NCI-H2081 treated with DMSO at 0.1 percent for 48 hours (cell line): ENCODE measurements at places on chromosomes 2 and 18.

DNA sequence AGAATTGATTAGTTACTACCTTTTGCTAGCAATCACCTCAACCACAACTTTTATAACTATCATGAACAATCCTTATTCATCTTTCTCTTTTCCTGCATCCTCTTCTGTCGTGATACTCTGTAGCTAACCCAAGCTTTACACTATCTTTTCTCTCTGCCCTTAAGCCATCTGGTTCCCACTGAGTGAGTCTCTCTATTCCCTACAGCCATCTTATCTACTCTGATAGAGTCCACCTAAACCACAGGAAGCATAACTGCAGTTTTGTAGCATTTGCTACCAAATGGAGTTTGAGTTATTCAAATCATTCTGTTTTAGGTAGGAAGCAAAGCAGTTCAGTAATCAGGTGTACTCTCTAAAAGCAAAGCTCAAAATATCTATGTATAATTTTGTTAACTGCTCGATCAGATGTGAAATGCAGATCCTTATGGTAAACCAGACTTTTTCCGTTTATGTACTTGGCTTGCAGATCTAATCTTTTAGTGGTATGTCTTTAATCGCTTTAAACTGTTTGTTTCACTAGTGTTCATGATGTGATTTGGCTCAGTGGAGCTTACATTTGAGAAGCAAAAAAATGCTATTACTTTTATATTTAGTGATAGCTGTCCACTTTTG, 91.0 kb downstream of the CSRNP3 start:
- DNase-seq: no peak

DNA sequence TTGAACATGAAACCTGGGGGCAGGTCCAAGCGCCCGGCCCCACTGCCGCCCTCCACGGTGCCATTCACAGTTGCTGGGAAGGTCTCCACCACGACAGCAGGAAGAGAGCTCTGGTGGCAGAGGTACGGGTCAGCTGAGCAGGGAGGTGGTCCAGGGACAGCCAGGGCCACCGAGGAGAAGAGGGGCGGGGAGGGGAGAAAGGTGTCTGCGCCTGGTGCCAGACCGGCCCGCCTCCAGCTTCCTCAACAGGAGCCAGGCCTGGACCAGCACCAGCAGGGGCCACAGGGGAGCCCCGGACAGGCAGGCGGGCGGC, 56.2 kb downstream of the BIN1 start:
- DNase-seq: no peak

- no peak for DNase-seq
These were observed 9.7 kb downstream of the SERPINB7 start for GRCh38 chr18:63784787-63785452.

DNA sequence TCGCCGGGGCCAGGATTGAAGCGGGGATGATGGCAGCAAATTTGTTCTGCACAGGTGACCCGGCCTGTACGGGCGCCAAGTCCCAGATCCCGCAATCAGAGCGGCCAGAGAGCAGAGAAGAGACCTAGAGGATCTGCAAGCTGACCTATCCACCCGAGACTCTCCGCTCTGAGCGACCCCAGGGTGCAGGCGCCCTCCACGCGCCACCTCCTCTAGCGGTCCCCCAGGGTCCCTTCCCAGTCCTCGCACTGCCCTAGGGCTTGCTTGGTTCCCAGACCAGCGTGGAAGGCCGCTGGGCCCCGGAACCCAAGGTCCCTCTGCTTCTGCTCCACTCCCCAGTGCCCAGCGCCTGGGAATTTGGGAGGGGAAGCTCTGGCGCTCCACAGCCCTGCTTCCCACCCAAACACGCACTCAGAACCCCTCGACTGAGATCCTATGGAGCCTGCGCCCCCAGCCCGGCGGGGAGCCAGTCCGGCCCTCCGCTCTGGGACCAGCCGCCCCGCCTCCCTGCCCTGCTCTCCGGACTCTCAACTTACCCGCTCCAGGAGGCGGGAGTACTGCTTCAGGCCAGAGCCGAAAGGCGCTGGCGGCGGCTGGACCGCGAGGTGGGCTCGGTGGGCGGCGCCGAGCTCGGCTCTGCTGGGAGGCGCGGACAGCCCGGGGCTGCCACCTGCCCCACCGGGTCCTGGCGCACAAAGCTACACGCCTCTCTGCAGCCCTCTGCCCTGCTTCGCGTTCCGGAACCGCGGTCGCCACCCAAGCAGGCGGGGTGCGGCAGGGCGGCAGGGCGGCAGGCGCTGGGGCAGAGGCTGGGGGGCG, 3.0 kb upstream of the SIX3 start:
- no peak for DNase-seq

DNA sequence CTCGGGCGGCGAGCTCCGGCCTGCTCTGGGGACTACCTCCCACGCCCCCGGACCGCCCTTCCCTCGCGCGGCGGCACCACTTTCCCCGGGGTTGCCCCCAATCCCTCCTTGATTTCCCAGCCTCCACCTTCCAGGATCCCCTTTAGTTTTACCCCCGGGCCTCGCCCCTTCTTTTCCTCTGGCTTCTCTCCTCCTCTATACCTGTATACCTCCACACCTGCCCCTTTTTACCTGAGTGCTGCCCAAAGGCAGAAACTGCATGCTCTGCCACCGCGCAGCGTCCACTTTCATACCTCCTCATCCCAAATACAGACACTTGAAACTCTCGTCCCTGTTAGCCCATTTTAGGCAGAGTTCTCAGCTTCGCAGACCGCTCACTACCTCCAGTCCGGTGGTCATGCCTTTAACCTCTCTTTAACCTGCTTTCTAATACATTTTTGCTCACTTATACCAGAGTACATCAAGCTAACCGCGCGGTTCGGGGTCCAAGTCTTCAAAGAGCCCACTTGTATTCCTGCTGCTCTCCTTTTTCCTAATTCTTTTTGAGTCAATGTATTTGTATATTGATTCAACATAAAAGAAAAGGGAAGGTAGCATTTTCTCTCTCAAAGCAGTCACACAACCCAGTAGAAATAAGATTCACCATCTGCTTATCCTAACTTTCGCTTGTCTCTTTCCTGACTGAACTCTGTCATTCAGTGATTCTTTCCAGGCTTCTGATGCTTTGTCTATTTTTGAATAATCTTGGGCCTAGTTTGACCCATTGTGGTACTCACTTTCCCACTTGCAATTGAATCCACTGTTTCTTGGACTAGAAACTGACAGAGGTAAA, 901 bp downstream of the SPOPL start:
- DNase-seq: no peak

- no peak for DNase-seq
These were observed 118.6 kb upstream of the PELI1 start for GRCh38 chr2:64262816-64263215.

DNA sequence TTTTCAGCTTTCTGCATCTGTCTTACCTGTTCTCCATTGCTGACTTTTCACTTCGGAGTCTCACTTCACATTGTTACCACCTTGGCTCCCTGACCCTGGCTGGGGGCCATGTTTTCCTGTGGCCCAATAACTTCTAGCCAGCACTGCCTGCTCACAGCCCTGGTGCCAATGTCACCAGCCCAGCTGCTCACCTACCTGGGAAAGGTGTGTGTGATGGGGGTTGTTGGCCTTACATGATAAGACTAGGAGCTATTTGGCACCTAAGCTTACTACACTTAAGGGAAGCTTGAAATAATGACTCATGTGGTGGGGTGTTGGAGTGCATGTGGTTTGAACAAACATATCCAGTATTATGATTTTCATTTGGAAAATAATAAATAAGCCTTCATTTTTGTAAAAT, 37.5 kb upstream of the PGAP1 start:
- DNase-seq: no peak

GRCh38 chr2:237306787-237307170, 107.2 kb downstream of the COL6A3 start:
- DNase-seq: no peak

DNA sequence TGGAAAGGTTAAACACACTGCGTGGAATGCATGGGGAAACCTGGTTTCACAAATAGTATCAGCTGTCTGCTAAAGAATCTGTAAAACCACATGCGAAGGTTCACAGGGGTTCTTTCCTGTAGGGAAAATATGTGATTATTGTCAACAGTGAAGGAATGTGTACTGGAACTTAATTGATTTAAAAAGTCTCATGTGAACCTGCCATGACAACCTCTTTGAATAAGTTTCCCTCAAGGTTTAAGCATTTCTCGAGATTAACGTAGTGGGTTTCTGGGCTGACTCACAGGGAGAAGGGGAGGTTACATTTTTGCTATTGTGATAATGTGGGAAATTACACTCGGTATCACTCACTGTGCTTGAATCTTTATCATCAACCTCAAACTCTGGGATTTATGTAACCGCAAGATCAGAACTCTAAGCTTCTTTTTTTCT, 28.2 kb upstream of the IL1R1 start:
- no peak for DNase-seq

DNA sequence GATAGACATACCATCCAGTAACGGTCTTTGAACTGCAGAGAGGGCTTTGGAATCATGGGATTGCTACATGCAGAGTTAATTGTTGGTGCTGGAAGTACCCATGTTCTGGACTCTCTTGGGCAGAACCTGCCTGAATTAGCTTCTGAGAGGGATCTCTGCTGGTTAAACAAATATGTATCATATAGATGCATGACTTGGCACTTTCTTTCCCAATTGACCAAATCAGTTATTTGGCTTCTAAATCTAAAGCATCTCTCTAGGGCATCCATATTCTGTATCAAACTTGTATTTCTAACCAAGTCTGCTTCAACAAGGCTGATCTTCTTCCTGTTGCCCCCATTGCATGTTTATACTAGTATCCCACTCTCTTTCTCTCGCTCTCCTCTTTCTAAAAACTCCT, 336.7 kb upstream of the CELF4 start:
- no peak for DNase-seq

- no peak for DNase-seq
These were observed 767.0 kb downstream of the SLC4A3 start for GRCh38 chr2:220394433-220394832.
